ENCODE measurements at places on chromosomes 6 and 20. TPM values are rescaled to one million over a fixed set of nuclear protein-coding genes. Genes with fewer than 3 reads are reported as not detected.
A peak's percentile ranks its signal among the peaks of the same experiment; 100 is the strongest.

GRCh38 chr6:120604510-120604909 is 729.8 kb downstream of the TBC1D32 start:
- H3K27ac ChIP-seq: no peak overlapping the region
- H3K36me3 ChIP-seq: no peaks in the 10 kb centered on the region

DNA sequence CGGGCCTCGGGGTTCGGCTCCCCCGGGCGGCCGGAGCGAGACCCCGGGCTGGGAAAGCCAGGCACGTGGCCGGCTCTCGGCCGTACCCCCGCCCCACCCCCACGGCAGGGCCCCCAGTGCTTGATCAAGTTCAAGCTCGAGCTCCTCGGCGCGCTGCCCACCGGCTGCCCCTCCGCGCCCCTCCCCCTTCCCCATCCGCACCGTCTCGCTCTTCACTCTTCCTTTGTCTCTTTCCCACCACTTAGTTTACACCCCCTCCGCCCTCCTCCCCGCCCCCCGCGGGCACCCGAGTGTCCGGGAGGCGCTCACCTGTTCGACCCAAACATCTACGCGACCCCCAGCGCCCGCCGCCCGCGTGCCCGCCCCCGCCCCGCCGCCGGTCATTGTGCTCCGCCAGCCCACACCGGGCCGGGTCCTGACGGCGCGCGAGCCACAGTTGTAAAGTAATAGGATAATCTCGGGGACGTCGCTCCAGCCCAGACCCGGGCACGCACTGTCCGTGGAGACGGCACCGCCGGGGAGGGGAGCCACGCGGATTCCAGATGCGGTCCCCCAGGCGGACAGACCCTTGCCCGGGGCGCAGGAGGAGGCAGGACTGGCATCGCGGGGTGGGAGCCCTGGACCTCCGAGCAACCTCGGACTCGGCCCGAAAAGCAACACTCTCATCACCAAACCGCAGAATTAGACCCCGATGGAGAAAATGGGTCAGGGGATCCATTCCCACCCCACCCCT is 100.7 kb downstream of the NOL4L start:
- H3K27ac ChIP-seq: no peak overlapping the region
- no peaks in the 10 kb centered on the region for H3K27me3 ChIP-seq
- peak; percentile 29 for DNase-seq
- H3K36me3 ChIP-seq: no peaks in the 10 kb centered on the region

GRCh38 chr20:1302685-1303541 is 26.0 kb downstream of the SDCBP2 start:
- peak; percentile 38 for DNase-seq
- no peak overlapping the region for H3K27ac ChIP-seq
- no peaks in the 10 kb centered on the region for H3K27me3 ChIP-seq
- no peak overlapping the region for H3K4me3 ChIP-seq
- no peaks in the 10 kb centered on the region for H3K36me3 ChIP-seq
- peaks cover 21% of the 10 kb centered on the region for H3K4me1 ChIP-seq

TCF19 gene
- 80.7 TPM for total RNA-seq

LBP gene
- not detected for total RNA-seq

- H3K4me3 ChIP-seq: no peak overlapping the region
- DNase-seq: no peak
- H3K27me3 ChIP-seq: peaks cover 2% of the 10 kb centered on the region
- peaks cover 10% of the 10 kb centered on the region for H3K4me1 ChIP-seq
- no peak overlapping the region for H3K27ac ChIP-seq
These were observed 24.7 kb downstream of the C20orf203 start for GRCh38 chr20:32648761-32649650.

- no peak overlapping the region for H3K27ac ChIP-seq
- DNase-seq: no peak
- H3K36me3 ChIP-seq: peaks cover 27% of the 10 kb centered on the region
- peaks cover 12% of the 10 kb centered on the region for H3K4me1 ChIP-seq
- no peaks in the 10 kb centered on the region for H3K27me3 ChIP-seq
- no peak overlapping the region for H3K4me3 ChIP-seq
These were observed 1.9 kb downstream of the PNLDC1 start for GRCh38 chr6:159801935-159802334.

RIMS4 gene
- total RNA-seq: not detected

CCN2 gene
- total RNA-seq: not detected

GRCh38 chr20:41363601-41364000 is 3.0 kb downstream of the EMILIN3 start:
- peaks cover 24% of the 10 kb centered on the region for H3K27me3 ChIP-seq
- H3K4me1 ChIP-seq: peaks cover 3% of the 10 kb centered on the region
- no peak for DNase-seq
- H3K36me3 ChIP-seq: no peaks in the 10 kb centered on the region
- no peak overlapping the region for H3K27ac ChIP-seq

GRCh38 chr6:16800942-16801341 is 39.7 kb upstream of the ATXN1 start:
- peaks cover 5% of the 10 kb centered on the region for H3K27me3 ChIP-seq
- peaks cover 7% of the 10 kb centered on the region for H3K4me1 ChIP-seq
- no peak overlapping the region for H3K27ac ChIP-seq

- DNase-seq: no peak
- H3K4me3 ChIP-seq: no peak overlapping the region
- H3K36me3 ChIP-seq: no peaks in the 10 kb centered on the region
- no peaks in the 10 kb centered on the region for H3K27me3 ChIP-seq
- H3K4me1 ChIP-seq: no peaks in the 10 kb centered on the region
These were observed 793.4 kb downstream of the TENT5A start for GRCh38 chr6:80959034-80959433.

DNA sequence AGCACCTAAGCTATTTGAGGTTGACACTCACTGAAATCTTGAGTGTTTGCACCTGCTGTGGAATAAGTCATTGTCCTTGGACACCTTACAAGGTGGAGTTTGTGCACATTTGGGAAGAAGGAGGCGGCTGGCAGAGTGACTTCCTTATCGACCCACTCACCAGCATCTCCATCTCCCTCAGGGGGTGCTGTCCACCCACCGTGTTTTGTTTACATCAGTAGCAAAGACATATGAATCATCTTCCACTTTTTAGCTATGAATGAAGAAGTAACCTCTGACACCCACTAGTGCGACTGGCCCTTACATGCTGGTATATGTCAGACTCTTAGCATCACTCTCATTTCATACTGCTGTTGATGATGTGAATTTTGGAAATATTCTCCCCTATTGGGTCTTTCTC is 119.5 kb upstream of the SGK1 start:
- no peaks in the 10 kb centered on the region for H3K27me3 ChIP-seq
- peaks cover 36% of the 10 kb centered on the region for H3K4me1 ChIP-seq
- H3K4me3 ChIP-seq: peak overlapping the region; percentile 67
- peak overlapping the region; percentile 93 for H3K27ac ChIP-seq

MOG gene
- not detected for total RNA-seq

ZFP57 gene
- not detected for total RNA-seq

DNA sequence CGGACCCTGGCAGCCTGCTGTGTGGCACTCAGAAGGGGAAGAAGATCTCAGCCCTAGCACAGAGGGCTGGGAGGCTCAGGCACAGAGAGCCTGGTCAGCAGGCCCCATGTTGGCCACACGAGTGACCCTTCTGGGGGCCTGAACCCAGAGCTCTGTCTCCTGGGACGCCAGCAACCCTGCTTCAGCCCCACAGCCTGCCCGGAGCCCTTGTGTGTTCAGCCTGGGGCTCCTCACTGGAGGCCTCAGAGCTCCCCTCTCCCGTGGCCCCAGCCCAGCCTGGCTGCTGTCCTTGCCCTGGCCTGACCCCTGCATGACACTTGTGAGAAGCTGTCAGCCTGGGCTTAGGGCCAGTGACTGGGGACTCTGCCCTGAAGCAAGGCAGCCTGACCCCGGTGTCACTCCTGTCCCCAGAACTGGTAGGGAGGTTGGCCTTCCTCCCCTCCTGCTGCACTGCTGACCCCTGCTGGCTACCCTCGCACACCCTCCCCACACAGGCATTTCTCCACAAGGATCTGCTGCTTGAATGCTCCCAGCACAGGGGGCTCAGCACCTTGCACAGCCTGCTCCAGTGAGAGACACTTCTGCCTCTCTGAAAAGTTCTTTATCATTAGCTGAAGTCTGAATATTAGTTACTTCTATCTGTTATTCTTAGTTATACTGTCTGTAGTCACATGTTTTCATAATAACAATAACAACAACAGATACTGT is 15.4 kb upstream of the IP6K3 start:
- DNase-seq: peak; percentile 59
- H3K27me3 ChIP-seq: no peaks in the 10 kb centered on the region
- H3K36me3 ChIP-seq: no peaks in the 10 kb centered on the region
- no peak overlapping the region for H3K4me3 ChIP-seq
- H3K4me1 ChIP-seq: no peaks in the 10 kb centered on the region

DNA sequence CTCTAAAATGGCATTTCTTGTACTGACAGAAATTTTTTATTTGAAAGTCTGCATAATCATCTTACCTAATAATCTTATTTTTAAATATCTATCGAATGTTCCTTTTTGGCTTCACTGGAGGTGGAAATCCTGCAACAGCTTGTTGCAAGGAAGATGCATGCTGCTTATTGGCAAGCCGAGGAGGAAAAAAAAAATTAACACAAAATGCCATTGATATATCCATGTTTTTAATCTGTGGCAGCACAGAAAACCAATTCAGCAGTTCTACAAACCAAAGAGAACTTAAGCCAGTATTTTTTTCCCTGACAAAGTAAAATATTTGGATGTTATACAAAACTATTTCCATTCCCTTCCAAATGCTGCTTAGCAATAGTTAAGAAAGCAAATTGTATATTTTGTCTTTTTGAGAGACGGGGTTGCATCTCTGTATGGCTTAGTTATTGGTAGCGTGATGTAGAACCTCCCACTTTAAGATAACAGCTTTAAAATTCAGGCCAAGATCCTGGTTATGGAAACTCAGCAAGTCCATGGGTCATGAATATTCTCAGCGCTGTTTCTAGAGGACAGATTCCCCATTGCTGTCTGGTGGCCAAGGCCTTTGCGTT is 231.4 kb downstream of the TMEM242 start:
- no peak overlapping the region for H3K4me3 ChIP-seq
- H3K27ac ChIP-seq: no peak overlapping the region
- H3K27me3 ChIP-seq: no peaks in the 10 kb centered on the region
- no peak for DNase-seq

SLC12A5 gene
- 0.53 TPM for total RNA-seq

Measured in activated CD4-positive, alpha-beta memory T cell treated with anti-CD3 and anti-CD28 coated beads, Interleukin-2, amount 10 ng/mL, durations not matched to agents 7 days and 5 days (primary cell).